Activated CD8-positive, alpha-beta memory T cell treated with anti-CD3 and anti-CD28 coated beads, Interleukin-2, amount 50 U/mL, for 4 hours (primary cell): ENCODE measurements at places on chromosomes 5 and 9.

- DNase-seq = no peak
Observed at GRCh38 chr9:126122901-126123616, 203.6 kb upstream of the MVB12B start.

GRCh38 chr9:34555936-34556525 is 33.2 kb upstream of the ENHO start:
- DNase-seq = no peak

- no peak for DNase-seq
Observed at GRCh38 chr9:138015021-138015829, 137.6 kb downstream of the CACNA1B start.

GRCh38 chr5:16489322-16489791 is 23.8 kb upstream of the ZNF622 start:
- no peak for DNase-seq

DNA sequence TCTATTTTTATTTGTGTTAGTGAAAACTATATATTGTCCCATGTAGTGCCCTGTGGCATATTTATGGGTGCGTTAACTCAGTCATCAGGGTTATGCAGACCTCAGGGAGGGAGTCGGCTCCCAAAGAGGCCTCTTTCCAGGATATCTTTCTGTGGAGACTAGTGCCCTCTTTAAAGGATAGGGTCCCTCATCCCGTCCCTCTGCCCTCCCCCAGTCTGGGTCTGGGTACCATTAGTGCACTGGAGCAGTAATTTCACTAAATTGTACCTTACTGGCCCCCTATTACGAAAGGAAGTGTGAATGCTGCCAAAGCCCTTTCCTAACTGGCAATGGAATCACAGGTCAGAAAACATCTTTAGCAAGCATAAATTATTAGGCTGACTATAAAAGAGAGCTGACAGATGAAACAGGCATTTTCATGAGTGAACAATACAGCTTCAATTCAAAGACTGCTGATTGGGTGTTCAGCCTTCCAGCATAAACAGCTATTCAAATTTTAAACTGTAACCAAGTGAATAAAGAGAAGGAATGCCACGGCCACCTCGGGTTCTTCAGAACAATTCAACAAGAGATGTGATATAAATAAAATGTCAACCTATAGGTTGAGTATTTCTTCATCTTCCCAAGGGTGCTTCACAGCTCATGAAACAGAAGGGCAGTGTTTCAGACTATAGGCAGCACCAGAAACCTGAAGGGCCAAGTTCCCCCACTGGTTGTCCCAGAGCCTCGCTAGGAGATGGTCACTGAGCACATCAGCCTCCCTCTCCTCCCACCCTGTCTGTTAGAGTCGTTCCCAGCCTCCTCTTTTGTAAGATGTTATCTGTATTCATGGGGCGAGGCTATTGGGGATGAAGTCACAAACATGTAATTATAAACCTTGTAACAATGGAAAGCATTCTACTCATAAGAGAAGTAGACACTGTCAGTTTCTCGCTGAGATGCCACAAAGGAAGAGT is 318.7 kb downstream of the TMEM161B start:
- no peak for DNase-seq
